ENCODE measurements at places on chromosomes 3 and 15.
A peak's percentile ranks its signal among the peaks of the same experiment; 100 is the strongest.

GRCh38 chr3:178140531-178141304 lies 395.5 kb upstream of the KCNMB2 start:
- DNase-seq: no peak

DNA sequence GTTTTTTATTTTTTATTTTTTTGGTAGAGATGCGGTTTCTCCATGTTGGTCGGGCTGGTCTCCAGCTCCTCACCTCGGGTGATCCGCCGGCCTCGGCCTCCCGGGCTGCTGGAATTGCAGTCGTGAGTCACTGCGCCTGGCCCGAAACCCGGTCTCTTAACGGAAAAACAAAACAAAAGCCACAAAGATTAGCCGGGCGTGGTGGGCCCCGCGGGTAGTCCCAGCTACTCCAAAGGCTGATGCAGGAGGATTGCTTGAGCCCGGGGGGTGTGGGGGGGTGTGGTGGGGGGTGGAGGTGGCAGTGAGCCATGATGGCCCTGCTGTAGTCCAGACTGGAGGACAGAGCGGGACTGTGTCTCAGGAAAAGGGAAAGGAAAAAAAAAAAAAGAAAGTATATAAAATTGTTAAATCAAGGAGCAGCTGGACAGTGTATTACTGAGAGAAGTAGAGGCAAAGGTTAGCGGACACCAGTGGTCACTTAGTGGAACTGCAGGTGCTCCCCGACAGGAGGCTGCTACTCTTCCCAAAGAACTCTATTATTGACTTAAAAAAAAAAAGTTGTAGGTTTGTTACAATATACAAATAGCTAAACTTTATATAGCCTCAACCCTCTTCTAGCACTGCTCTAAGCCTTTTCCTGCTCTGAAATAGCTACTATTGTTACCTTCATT lies 30.3 kb upstream of the TUBGCP5 start:
- DNase-seq: no peak

DNA sequence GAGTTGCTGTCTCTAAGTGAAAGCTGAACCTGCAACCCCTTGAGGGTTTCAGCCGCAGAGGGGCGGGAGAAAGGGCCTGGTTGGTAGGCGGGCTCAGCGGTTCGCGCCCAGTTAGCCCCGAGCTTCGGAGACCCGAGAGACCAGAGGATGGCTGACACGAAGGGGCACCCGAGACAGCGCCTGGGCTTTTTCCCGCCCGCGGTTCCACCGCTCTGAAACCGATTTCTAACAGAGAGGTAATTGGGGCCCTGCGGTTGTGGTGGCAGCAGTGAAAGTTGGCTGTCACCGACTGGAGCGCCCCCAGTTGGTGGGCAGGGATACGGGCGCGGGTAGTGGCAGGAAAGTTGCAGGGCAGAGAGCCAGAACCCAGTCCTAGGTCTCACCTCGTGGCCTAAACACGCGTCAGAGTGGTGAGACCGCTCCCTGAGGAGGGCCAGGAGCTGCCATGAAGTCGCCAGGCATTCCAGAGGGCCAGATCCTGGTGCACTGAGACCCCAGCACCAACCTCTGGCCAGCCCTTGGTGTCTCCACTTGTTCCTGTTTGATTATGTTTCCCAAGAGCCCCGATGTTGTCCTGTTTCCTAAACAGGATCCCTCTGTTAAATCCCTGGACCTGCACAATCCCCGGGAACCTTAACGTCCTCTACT lies 625 bp upstream of the ELL3 start:
- DNase-seq: peak; percentile 80

- no peak for DNase-seq
Observed at GRCh38 chr3:61682671-61683548, 121.5 kb downstream of the PTPRG start.

GRCh38 chr3:49253512-49253911 lies 23.5 kb downstream of the C3orf62 start:
- DNase-seq: no peak

DNA sequence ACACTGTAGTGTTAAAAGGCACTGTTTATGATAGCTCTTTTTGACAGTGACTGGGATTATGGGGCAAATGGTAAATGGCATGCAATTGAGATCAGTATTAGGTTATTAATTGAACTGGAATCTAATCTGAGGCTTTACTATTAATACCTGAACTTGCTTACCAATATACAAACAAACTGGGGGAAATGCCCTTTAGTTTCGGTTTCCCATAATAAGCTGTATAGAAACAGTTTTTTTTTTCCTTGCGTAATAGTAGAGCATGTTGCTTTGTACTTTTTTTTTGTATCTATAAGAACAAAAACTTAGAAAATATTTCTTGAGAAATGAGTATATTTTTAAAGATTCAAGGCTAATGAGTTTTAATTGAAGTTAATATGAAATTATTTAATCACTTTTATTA lies 95.0 kb downstream of the FNDC3B start:
- DNase-seq: no peak

DNA sequence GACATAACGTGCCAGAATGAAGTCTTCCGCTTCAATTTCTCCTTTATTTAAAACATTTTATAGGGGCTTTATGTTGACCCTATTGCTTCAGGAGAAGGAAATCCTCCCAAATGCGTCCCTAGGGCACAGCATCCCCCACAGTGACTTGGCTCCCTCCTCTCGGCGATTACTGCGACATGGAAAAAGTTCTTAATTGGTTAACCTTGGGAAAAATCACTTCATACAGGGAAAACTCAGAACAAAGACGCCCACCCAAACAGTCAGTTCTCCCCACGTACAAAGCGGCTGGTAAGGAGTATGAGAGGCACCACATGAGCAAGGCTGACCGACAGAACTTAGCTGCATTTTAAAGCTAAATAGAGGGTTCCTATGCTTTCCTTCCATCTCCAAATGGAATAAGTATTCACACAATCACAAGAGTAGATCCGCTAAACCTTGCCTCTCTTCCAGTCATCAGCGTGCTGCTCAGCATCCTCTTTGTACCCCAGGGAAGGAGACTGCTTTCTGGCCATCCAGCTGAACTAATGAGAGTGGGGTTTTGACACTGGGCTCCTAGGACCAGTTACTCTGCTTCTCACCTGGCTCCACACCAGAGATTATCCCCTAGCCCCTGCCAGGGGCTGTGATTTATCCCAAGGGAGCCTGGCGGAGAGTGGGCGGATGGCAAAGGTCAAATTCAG lies 415.3 kb upstream of the WNT5A start:
- no peak for DNase-seq

DNA sequence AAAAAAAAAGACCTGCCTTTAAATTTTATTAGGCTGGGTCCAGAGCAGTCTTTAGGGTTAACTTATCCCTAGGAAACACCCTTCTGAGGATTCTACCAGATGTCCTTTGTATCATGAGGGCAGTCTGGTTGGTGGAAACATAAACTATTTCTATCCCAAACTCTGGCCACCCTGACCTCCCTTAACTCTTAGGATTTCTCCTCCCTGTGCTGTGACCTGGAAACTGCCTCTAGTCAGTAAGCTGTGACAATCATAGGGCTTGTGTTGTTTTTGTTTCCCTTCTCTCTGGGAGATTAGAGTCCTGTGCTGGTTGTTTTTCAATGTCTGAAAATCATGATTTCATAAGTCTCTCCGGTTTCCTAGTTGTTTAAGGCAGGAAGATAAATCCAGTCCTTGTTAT lies 78.1 kb downstream of the TNFAIP8L3 start:
- no peak for DNase-seq

- DNase-seq: no peak
Observed at GRCh38 chr3:10453431-10454163, 51.8 kb downstream of the ATP2B2 start.

DNA sequence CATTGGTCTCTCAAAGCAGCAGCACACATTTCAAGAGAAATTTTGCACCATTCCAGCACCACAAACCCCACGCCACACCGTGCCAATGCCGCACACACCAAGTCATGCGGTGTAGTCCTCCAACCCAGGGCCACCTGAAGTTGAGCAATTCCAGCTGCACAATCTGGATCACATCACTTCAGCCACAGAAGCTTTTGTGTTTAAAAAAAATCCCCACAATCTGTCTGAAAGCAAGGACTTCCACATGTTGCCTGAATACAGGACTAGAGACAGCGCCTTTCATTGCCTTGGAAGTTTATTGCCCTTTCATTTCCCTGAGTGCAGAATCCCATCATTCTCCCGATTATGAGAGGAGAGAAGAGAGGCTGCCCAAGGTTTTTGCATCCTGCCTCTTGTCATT lies 175.6 kb upstream of the BCL6 start:
- DNase-seq: no peak

- no peak for DNase-seq
Observed at GRCh38 chr3:18238332-18238731, 186.8 kb downstream of the SATB1 start.

- no peak for DNase-seq
Observed at GRCh38 chr3:5294356-5294755, 106.8 kb downstream of the EDEM1 start.

DNA sequence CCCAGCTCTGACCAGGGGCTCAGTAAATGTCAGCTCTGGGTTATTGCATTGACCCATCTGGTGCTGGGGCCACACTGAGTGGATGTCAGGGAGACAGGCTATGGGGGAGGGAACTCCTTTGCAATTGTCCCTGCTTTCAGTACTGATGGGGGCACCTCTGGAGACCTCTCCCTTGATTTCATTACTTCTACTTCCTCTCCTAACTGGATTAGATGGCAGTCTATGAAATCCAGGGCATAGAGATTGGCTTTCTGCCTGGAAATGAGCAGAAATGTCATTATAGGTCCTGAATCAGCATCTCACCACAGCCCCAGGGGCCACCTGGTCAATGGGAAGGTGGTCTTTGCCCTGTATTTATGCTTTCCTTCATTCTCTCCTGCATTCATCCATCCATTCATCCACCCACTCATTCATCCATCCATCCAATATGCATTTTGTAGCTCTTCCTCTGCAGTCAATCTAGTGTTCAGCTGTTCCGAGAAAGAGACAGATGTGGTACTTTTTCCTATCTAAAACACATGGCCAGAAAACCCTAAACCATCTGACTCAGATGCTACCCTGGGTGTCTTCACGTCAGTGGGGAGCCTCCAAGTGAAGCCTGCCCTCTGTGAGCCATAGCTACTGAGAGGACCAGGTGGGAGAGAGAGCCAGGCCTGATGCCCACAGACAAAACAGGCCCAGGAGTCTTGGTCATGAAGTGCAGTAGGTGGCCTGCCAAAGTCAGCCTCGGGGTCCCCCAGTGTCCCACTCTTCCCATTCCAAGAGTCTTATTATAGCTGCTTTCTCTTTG lies 57.1 kb downstream of the CCDC33 start:
- DNase-seq: no peak

DNA sequence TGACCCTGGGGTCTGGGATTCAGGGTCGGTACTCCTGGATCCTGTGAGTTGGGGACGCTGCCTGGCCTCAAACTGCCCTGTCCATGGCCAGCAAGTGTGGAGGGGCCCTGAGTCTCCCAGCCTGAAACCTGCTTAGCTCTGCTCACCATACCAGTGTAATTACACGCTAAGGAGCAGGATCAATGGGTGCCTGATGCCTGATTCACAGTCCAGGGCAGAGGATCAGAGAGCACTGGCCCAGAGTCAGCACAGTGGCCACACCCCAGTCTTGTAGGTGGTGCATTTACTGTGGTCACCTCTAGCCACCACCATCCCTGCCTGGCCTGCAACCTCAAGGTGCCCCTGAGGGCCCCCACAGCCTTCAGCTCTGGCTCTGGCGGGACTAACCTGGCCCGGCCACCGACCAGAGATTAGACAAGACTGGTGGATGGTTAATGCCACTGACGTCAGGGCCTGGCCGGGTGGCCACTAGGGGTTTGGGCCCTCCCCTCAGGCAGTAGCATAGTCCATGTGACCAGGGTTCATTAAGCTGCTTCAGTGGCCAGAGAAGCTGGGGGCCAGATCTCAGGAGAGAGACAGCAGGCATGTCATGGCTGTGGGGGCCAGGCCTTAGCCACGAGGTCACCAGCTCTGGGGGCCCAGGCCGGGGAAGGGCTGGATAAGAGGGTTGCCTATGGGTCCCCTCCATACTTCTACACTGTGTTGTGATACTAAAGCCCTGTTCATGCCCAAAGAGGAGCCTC lies 3.3 kb upstream of the SLC38A3 start:
- no peak for DNase-seq

DNA sequence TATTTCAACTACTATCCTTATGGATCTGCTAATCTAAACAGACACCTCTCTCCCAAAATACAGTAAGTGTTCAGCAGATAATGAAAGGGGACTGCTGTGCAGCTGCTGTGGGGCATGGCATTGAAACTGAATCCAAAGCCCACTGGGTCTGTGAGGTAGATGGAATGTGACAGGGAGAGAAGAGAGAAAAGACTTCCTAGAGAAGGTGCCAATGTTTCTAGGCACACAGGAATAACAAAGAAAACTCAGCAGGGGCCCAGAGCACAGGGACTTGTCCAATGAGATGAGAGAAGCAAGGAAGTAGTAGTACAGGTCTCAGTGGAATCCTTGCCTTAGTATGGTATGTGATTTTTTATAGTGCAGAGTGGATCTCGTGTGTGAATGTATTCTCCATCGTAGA lies 457.8 kb downstream of the IL5RA start:
- no peak for DNase-seq

DNA sequence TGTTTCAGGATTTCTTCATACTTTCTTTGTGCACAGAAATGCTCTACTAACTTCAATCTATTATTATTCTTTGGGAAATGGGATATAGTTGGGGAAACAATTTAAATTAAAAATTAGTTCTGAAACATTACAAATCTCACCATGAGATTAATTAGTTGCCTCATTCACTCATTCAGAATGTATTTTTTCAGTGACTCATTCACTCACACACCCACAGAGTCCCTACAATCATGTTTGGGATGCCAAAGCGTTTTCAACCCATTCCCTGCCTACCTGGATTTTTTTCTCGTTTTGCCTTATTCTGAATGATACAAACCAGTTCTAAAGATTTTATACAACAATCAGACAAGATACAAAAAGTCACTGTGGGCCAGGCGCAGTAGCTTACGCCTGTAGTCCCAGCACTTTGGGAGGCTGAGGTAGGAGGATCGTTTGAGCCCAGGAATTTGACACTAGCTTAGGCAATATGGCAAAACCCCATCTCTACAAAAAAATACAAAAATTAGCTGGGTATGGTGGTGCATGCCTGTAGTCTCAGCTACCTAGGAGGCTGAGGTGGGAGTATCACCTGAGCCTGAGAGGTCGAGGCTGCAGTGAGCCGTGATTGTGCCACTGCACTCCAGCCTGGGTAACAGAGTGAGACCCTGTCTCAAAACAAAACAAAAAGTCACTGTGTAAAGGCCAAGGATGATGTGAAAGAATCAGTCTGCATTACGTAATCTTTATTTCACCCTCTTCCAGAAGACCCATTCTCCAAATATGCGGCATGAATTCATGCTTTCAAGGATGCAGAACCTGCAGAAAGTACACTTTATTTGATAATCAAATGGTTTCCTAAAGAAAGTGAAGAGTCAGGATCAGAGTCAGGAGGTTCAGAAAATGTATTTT lies 34.8 kb upstream of the ARHGEF3 start:
- DNase-seq: no peak

- no peak for DNase-seq
Observed at GRCh38 chr3:157379525-157380140, 57.0 kb upstream of the PTX3 start.

DNA sequence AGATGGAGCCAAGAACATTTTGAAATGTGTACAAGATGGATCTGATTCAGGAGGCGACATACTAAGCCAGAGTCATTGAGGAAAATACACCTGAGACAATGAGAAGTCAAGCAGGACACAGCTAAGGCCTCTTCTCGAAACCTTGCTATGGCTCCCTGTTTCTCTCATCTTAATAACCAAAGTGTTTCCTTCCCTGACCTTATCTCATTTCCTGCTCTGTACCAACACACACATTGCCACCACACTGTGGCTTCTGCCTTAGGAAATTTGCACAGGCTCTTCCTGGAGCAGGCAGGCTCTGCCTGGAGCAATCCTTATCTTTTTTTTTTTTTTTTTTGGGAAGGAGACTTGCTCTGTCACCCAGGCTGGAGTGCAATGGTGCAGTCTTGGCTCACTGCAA lies 36.6 kb downstream of the OXSM start:
- no peak for DNase-seq

Measured in naive thymus-derived CD8-positive, alpha-beta T cell (primary cell).